ENCODE measurements at places on chromosomes 5 and 9.
A peak's percentile ranks its signal among the peaks of the same experiment; 100 is the strongest.

DNA sequence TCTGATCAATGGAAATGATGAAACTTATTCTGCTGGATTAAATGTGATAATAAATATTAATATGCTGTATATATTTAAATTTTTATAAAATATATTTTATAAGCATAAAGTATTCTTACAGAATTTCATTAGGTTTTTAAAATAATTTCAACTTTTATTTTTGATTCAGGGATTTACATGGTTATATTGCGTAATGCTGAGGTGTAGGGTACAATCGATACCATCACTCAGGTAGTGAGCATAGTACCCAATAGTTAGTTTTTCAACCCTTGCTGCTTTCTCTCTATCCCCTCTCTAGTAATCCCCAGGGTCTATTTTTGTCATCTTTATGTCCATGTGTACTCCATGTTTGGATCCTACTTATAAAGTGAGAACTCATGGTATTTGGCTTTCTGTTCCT lies 5.7 kb downstream of the TLR4 start:
- no peak for DNase-seq

GRCh38 chr5:1555011-1555807 lies 31.4 kb upstream of the LPCAT1 start:
- peak; percentile 54 for DNase-seq

DNA sequence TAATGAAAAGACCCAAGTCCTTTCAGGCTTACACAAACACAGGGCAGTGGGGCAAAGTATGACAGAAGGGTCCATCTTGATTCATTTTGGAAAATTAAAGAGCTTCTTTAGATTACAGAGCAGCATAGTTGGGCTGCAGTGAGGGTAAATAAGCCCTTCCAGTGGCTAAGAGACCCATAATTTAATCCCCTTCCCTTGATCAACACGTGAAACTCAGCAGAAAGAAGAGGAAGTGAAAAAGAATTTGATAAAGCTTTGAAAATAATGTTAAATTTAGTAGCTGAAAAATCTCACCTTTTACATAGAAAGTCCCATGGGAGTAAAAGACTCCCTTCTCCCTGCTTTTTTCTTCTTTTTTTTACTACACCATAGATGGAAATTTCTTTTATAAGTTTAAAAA lies 87.6 kb downstream of the FREM1 start:
- no peak for DNase-seq

DNA sequence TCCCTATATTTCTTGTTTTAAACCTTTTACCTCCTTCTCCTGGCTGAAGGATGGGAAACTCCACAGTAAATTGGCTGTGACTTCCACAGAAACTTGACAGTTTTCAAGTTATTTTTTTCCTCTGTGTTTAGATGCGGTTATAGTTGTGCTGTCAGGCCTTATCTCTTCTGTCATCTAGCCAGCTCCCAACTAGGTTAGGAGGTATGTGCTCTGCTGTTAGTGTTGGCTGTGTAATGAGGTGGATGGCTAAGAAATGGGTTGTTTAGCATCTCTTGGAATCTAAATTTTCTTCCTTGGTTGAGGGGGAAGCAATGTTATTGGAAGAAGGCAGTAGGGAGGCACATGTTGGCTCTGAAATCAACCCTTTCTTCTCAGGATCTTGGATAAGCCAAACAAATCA lies 149.9 kb upstream of the RUSC2 start:
- DNase-seq: no peak

GRCh38 chr5:104540448-104540847 lies 977.9 kb upstream of the NUDT12 start:
- DNase-seq: no peak

DNA sequence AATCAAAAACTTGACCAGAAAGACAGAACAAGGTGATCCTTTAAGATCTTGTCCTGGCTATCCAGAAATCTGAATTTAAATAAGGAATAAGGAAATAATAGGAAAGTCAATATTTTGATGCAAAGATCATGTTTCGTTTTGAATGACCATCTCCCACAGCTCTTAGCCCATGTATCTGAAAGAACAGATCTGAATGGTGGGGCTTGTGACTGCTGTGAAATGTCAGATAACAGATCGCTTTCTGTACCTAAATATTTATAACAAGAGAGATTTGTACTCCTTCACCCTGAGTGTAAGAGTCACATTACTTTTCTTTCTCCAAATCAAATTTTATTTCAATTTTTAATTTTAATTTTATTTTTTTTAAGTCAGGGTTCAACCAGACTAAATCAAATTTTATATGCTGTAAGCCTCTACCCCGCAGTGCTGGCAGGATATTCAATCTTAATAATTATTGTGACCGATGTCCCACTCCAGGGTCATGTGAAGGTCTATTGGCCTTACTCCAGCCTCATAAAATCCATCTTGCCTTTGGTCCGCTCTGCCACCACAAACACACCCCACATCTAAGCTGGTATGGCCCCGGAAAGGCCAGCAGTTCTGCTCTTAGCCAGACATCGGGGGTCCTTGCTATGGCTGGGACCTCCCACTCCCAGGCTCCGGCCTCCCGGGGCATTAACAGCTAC lies 7.0 kb upstream of the SLC26A2 start:
- no peak for DNase-seq

All from sigmoid colon (tissue), 7 donors.